ENCODE measurements at places on chromosomes 1 and 21.

DNA sequence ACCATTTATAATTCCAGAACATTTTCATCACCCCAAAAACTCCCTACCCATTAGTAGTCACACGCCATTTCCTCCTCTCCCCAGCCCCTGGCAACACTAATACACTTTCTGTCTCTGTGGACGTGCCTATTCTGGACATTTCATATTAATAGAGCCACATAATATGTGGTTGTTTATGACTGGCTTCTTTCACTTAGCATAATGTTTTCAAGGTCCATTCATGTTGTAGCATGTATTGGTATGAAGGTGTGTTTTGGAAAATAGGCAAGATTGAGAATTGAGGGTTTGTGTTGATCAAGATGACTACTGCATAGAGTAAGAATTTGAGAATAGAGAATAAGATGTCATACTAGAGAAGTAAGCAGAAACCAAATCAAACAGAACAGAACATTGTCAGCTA, 67.5 kb downstream of the ZFYVE9 start:
- DNase-seq = no peak

DNA sequence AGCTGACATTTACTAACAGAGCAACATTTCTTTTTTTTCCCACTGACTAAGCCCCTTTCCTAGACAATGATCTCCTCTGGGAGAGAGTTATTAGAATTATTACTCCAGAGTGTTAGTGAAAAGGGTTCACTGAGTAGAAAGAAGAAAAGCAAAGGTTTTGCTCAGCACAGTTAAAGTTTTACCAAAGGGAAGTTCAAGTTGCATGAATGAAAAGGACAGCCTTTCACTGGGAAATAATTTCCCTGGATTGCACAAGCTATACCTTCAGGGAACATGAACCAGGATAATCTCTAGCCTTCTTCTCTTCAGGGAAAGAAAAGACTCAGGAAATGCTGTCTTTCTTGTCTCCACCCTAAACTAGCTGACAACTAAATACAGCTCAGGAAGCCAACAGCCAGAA, 71.4 kb upstream of the ESRRG start:
- no peak for DNase-seq

- no peak for DNase-seq
Observed at GRCh38 chr1:162626094-162626493, 6.2 kb upstream of the DDR2 start.

DNA sequence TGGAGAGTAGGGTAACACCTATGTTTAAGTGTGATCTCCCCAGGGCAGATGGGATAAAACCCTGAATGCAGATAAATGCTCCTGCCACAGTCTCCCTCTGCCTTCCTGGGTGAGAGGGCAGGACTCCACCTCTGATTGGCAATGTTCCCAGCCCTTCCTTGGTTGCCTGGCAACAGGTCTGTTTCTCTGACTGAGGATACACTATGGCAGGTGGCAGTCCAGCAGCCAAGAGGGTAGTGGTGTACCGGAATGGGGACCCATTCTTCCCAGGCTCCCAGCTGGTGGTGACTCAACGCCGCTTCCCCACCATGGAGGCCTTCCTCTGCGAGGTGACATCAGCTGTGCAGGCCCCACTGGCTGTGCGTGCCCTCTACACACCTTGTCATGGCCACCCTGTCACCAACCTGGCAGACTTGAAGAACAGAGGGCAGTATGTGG, at the start of gene DCDC2B:
Gene DCDC2B (plus strand): TSS at position 199 of the 438 bp plus-strand sequence. CDS start 5 bp downstream, at position 204.
- DNase-seq = peak; percentile 47

DNA sequence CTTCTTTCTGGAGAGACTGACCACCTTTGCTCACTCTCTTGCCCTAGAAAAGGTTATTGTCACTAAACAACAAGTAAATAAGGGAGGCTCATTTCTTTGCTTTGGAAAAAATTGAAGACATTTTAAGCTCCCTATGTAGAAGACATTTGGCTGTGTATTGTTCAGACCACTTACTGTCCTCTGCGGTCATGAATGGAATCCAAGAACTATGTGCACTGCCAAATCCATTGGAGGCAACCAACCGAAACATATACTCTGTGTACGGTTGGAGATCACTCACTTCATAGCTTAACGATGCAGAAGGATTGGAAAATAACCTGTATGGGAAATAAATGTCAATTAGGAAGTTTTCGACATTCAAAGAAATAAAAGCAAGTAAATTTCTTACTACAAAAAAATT, 332.8 kb downstream of the KCTD3 start:
- DNase-seq = no peak

- peak; percentile 80 for DNase-seq
Observed at GRCh38 chr1:52141513-52142219, at the start of gene ZFYVE9. Gene ZFYVE9, plus strand, starts transcription at chr1:52142089. Its CDS starts 91,118 bp downstream, at chr1:52233207.

Measured in MG63 (cell line).